Esophagus muscularis mucosa (tissue), 4 donors: ENCODE measurements at places on chromosomes 16 and 17. TPM values are rescaled to one million over a fixed set of nuclear protein-coding genes. Genes with fewer than 3 reads are reported as not detected.

- no peak for DNase-seq
Measured at GRCh38 chr17:30323262-30323894, 10.5 kb downstream of the TMIGD1 start.

DNA sequence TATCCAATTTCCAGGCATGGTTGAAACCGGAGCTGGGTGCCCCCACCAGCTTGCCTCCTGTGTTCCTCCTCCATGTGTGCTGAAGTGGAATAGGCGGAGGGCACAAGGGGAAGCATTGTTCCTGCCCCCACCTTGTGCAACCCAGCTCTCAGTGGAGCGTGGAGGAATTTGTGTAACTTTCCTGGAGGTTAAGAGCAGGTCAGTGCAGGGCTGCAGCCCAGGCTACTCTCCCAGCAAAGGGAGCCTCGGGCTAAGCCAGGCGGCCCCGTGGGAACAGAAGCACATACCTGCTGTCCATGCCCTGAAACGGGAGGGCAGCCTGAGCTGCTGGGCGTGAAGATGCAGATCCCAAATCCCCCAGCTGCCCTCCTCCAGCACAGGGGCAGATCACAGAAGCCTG lies 158.8 kb upstream of the LHX1 start:
- DNase-seq: no peak

DNA sequence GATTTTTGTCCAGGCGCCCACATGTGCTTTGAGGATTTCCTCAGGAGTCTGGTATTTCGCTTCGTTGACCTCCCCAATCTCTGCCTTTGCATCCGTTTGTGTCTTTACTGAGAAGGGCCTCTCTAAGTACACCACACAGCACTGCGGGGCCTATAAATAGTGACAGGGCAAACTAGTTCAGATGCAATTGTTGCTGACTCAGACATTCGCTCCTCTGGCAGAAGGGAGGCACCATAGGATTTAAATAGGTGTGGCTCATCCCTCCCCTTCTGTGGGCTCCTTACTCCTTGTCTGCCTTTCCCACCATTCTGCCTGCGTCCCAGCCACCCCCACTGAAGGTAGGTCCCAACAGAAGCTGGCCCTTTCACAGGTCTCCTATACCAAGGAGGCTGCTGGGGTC lies 192.3 kb downstream of the SHISA9 start:
- no peak for DNase-seq

GRCh38 chr17:81481073-81481799 lies 31.4 kb downstream of the ACTG1 start:
- no peak for DNase-seq

DNA sequence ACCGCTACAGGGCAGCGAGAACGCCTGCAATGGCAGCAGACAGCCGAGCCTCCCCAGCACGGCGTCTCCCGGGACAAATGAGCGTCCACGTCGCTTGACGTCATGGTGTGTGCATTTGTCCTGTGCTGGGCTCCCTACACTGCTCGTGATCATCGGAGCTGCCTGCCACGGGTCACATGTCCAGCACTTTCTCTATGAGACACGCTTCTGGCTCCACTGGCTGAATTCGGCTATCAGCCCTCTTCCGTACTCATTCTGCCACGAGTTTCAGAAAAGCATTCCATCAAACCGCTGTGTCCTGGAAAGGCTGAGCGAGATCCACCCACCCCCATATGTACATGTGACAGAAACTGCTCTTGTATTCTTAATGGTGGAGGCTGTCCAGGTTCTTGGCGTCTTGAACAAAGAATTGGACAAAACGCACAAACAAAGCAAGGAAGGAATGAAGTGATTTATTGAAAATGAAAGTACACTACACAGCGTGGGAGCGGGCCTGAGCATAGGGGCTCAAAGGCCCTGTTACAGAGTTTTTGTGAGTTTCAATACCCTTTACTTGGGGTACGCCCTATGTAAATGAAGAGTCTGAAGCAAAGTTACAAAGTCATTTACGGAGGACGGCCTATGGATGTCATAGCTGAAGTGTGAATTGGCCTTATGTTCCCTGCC lies 28.5 kb upstream of the SHCBP1 start:
- no peak for DNase-seq

DNA sequence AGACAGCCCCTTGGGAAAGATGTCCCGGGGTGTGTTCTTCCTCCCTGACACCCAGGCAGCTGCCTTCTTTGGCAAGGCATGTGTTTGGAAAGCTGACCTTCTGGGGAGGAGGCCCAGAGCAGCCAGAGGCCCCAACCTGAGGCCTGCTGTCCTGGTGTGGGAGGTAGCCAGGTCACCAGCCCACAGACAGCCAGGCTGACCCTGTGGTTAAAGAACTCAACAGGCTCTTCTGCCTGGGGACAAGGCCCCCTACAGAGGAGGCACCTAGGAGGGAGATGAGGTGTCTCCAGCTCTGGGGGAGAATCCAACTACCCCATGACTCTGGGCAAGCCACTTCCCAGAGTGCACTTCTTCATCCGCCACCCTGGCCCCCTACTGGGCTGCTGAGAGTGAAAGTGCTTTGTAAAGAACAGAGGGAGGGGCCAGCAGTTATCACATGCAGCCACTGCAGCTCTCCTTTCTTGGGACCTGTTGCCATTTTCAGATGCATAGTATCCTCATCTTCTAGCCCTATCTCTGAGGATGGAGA lies 13.1 kb upstream of the SREBF1 start:
- DNase-seq: no peak

- DNase-seq: no peak
Measured at GRCh38 chr17:1630662-1631061, 2.0 kb upstream of the SLC43A2 start.

DNA sequence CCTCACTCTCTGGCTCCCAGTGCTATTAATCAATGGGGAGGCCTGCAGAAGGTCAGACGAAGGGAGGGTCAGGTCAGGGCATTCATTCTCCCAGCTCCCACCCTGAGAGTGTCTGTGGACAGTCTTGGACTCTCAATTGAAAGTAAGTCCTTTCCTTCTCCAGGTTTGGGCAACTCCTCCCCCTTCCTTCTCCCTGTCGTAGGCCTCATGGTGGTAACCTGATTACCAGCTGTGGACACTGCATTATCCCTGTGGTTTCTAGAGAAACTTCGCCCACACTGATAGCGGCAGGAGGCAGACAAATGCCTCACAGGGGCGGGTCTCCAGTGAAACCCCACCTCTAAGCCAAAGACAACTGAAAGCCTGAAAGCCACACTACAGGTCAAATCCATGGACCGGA lies 57.7 kb upstream of the SLC25A19 start:
- no peak for DNase-seq

DNA sequence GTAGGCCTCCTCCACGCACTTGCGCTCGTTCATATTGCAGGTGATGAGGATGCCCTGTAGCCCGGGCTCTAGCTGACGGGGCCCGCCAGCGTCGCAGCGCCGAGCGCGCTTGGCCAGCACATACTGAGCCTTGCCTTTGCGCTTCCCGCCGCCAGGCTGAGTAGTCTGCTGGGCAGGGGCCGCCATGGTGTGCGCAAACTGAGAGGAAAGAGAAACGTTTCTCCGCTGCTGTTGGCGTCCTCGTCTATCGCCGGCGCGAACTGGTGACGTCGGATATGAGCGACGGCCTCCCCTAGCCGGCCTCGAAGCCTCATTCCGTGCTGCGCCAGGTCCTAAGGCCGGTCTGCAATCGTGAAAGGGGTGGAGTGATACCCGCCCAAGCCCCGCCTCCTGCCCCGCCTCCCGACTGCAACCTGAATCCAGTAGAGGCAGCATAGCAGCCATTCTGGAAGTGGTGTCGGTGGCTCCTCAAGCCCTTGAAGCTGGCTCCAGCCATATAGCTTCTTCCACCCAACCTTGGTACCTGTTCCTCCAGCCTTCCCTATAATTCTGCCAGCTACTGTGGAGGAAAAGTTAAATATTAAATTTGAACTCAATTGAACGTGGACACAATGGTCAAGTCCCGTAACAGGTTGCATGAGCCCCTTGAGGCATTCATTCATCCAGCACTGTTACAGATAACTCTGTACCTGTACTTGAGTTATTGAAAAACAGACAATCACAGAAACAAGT lies at the start of gene THUMPD1:
THUMPD1 (minus strand) TSS at position 265 of the 732 bp plus-strand sequence; CDS start at position 186, 79 bp downstream.
- DNase-seq: peak; percentile 99

DNA sequence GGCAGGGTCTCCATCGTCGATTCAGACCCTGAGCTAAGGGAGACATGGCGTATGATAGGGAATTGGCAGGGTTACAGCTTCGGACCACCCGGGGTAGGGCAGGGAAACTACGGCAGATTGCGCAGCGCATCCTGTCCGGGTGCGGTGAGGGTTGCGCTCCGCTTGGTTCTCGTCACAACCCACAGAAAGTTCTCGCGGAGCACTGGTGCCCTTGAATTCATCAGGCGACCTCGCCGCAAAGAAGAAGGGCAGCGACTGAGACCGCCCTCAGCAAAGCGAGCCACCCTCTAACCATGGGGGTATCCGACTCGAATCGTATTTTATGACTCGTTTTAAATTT lies 1.2 kb downstream of the HS3ST3B1 start:
- no peak for DNase-seq

DNA sequence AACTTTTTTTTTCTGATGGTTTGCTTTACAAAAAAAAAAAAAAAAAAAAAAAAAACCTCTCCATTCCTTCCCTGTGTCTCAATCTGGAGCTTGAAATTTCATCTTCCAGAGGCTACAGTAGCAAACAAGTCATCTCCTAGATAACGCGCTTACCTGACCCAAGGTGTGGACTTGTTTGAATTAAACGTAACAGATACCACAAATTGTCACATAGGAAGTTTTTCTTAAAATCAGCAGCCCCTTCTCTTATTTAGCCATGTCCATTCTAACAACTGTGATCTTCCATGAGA lies 2.0 kb downstream of the STAT5B start:
- DNase-seq: no peak

GRCh38 chr16:81445966-81446906 lies 1.6 kb downstream of the CMIP start:
- no peak for DNase-seq

GRCh38 chr17:82051776-82052637 lies at the start of the genes GPS1 and RFNG:
Gene GPS1 (plus strand): TSS chr17:82051898. CDS start chr17:82051932, 34 bp downstream.
Gene RFNG (minus strand): TSS chr17:82051811. CDS start chr17:82051766, 45 bp downstream.
- DNase-seq: no peak

GRCh38 chr17:46009681-46010596 lies 10.9 kb downstream of the STH start:
- no peak for DNase-seq

GRCh38 chr17:42155614-42156045 lies 841 bp upstream of the RAB5C start:
- no peak for DNase-seq

- no peak for DNase-seq
Measured at GRCh38 chr17:49122566-49122965, 10.0 kb upstream of the B4GALNT2 start.

- no peak for DNase-seq
Measured at GRCh38 chr17:43898446-43898845, 8.9 kb downstream of the MPP2 start.

GDPD3 gene
- total RNA-seq: 3.7 TPM

MED13 gene
- 49.4 TPM for total RNA-seq

PIPOX gene
- 8.4 TPM for total RNA-seq

TACO1 gene
- total RNA-seq: 15.1 TPM

ABI3 gene
- 3.3 TPM for total RNA-seq

KRT16 gene
- total RNA-seq: 1.7 TPM

CDK3 gene
- 0.65 TPM for total RNA-seq

KRT38 gene
- not detected for total RNA-seq

OR1D2 gene
- not detected for total RNA-seq
